ENCODE measurements at places on chromosomes 13 and 19.

DNA sequence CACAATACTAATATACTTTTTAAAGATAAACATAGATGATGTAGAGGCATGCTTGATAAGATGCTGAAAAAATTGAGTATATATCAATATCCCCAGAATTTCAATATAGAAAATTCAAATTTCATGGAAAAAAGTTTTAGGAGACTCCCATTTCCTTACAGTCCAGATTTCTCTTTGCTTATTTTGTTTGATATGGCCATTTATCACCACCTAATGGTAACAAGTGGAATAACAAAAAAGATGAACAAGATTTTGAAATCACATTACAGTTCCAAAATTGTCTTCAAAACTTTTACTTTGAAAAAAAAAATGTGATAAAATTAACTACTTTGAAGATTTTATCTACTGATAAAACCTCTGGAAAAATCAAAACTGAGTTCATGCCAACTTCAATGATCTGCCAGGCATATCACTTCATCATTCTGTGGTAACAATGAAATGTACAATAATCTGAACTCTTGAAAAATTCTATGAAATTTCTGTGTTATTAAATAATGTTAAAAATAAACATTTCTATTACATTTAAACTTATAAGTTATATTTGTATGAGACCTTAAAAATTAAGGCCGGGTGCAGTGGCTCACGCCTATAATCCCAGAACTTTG is 17.5 kb downstream of the MIPEP start:
- no peak for DNase-seq

- no peak for DNase-seq
Measured at GRCh38 chr19:4042064-4042730, 24.5 kb downstream of the ZBTB7A start.

DNA sequence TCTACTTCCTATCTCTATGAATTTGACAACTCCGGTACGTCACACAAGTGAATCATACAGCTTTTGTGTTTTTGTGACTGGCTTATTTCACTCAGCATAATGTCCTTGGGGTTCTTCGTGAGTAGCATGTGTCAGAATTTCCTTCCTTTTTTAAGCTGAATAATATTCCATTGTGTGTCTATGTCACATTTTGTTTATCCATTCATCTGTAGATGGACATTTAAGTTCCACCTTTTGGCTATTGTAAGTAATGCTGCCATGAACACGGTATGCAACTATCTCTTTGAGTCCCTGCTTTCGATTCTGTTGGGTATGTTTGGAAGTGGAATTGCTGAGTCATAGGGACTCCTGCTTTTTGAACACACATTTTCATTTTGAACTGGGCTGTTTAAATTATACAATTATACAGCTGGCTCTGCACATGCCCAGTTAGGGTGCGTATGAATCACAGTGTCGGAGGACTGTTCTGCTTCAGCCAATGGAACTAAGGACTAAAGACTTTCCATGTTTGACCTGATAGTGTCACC is 43.0 kb upstream of the C13orf42 start:
- no peak for DNase-seq

DNA sequence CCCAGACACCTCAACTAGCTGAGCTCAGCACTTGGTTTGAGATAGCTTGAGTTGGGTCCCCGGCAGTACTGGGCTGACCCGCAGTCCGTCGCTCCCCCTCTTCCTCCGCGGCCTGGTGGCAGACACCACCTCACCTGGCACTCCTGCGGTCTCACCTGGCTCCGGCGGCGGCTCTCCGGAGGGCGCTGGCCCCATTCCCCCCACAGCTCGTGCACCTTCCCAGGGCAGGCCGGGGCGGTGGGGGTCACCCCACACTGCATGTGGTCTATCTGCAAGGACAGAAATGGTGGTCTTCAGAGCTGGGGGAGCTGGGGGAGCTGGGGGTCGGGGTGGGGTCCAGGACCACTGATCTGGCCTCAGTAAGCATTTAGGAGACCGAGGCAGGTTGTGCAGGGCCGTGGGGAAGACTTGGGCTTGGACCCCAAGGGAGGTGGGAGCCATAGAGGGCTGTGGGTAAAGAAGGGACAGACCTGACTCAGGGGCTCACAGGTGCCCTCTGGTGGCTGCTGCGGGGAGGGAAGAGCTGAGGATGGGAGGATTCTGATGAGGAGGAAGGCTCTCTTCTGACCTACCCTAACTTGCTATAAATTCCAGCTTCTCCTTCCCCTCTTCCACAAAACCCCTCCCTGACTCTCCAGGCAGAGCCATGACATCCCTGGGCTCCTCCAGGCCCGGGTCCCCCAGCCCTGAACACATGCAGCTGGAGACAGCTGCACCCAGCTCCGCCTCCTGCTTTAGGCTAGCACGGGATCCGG is 6.7 kb upstream of the PLIN4 start:
- DNase-seq: peak; percentile 50

GRCh38 chr19:38162094-38162493 is 61.9 kb downstream of the DPF1 start:
- no peak for DNase-seq

Data from activated CD4-positive, alpha-beta T cell treated with anti-CD3 and anti-CD28 coated beads, Interleukin-2, amount 50 U/mL, for 24 hours (primary cell).